ENCODE measurements at places on chromosomes 12 and 14.

GRCh38 chr14:75986439-75986765 is 839 bp downstream of the IFT43 start:
- DNase-seq: no peak

DNA sequence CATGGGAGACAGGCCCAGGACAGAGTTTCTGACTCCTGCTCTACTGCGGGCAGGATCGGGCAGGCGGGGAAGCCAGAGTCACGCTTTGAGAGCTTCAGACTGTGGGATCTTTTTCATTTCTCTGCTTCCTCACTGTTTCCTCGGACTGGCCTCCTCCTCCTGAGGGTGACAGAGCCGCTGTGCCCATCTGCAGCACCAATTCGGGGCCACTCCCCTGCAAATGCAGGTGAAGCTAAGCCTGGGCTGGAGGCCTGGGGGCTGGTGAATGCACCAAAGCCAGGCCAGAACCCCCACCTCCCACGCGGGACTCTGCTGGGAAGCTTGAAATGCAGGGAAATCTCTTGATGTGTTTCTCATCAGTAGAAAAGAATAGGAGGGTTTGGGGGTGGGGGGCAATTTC is 77.5 kb downstream of the FOXN3 start:
- DNase-seq: no peak

DNA sequence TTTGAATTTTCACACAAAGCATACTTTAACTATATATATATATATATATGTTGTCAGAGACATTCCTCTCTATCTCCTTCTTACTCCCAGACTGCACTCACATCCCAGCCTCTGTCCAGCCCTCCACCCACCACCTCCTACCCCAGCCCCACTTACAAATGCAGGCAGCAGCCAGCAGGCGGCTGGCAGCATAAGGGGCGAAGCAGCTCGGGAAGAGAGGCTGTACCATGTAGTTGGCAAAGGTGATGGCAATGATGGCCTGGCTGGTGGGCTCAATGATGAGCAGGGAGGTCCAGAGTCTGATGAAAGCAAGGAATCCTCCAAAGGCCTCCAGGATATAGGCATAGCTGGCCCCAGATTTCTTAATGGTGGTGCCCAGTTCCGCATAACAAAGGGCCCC is 2.5 kb downstream of the SLC7A7 start:
- DNase-seq: no peak

DNA sequence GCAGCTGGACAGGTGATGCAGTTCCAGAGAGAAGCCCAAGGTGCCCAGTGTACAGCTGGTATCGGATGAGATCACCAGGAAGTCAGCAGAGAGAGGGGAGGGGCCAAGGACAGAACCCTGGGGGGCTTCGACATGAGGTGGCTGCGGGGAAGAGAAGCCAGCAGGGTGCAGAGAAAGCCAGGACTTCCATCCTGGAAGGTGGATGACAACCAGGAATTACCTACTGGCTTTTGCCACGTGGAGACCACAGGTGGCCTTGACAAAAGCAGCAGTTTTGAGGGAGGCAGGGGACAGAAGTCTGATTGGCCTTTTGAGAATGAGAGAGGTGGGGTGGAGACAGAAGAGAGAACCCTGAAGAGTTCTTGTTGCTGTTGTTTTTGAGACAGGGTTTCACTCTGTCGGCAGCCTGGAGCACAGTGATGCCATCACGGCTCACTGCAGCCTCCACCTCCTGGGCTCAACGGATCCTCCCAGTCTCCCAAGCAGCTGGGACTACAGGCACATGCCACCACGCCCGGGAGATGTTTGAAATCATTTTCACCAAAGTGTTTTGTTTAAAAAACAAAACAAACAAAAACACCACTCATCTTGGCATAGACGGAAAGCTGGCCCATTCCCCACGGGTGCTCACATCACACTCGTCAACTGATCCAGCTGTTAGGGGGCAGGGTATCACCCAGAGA is 35.2 kb downstream of the CDC42BPB start:
- no peak for DNase-seq

DNA sequence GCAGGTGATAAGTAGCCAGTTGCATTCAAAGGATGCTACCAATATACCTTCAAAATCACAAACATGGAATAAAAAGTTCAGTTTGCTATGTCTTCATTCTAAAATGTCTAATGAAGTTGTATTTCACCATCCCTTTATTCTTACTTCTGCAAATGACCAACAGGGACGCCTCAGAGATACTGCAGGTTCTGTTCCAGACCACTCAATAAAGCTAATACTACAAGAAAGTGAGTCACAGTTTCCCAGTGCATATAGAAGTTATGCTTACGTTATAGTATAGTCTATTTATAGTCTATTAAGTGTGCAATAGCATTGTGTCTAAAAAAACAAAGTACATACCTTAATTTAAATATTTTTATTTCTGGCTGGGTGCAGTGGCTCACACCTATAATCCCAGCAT is 29.3 kb upstream of the EIF5 start:
- DNase-seq: no peak

- peak; percentile 37 for DNase-seq
Measured at GRCh38 chr12:113232840-113233585, 11.7 kb downstream of the TPCN1 start.

DNA sequence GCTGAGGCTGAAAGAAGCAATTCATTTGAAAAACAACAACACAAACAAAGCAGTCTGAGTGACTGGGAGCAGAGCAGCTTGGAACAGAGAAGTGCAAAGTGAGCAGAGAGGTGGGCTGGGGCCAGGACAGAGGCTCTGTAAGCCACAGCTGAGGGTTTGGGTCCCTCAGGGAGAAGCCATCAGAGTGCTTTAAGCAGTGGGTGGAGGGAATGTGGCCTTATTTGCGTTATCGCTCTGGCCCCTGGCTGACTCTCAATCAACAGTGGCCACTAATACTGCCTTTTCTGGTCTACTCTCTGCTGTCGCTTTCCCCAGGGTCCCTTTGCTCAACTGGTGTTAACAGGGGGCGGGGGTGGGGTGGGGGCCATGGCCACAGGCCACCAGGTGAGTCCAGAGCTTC is 44.2 kb downstream of the IRF2BPL start:
- no peak for DNase-seq

- no peak for DNase-seq
Measured at GRCh38 chr12:40551466-40551865, 140.8 kb upstream of the CNTN1 start.

- DNase-seq: no peak
Measured at GRCh38 chr12:45934956-45935355, 55.4 kb downstream of the SCAF11 start.

DNA sequence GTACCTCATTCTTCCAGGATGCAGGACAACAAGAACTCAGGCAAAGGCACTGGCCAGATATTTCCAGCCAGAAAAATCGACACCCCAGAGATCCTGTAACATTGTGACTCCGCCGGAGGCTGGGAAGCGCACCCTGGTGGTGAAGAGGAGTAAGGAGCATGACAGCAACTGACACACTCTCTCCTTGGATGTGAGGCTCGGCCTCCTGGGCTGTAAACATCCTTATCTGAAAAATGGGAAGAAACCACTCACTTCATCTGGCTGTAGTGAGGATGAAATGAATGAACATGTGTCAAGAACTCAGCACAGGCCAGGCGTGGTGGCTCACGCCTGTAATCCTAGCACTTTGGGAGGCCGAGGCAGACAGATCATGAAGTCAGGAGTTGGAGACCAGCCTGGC is 27.5 kb downstream of the TCHP start:
- peak; percentile 5 for DNase-seq

DNA sequence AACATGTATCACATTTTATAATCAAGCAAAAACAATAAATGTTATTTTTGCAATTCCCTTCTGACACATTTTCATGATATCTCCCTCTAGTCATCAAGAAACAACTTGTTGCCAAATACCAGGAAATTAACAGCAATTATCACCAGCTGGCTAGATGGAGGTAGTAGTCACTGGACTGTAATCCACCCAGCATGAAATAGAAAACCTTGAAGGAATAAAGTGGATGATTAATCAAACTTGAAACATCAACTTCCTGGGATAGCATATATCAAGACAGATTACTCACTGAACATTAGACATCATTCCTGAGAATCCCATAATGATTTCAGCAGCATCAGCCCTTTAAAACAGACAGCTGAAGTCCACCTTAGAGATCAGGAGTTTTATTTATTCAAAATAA is 259.0 kb downstream of the CCDC59 start:
- no peak for DNase-seq

DNA sequence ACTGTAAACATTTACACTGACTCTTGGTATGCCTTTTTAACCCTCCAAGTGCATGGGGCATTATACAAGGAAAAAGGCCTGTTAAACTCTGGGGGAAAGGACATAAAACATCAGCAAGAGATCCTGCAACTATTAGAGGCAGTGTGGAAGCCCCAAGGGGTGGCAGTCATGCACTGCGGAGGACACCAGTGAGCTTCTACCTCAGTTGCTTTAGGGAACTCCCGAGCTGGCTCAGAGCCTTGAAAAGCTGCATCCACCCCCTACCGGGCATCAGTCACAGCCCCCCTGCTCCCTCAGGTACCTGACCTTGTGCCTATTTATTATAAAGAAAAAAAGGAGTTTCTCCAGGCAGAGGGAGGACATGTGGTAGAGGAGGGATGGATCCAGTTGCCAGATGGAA is 695.6 kb upstream of the LMO3 start:
- no peak for DNase-seq
